ENCODE measurements at places on chromosomes 7 and 10.

DNA sequence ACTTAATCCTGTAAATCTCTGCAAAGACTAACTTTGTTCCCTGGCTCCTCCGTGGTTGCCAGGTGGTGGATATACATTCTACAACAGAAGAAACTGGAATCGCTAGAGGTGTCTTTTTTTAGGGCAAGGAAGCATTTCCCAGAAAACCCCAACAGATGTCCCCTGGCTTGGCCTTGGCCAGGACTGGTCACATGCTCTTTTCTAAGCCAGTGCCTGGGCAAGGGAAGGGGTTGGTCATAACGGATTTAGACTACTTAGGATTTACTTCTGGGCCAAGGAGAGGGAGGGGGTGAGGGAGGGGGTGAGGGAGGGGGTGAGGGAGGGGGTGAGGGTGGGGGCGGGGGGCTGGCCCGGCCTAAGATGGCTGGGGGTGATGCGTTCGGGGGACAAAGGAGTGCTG lies 105.7 kb downstream of the SNX10 start:
- no peak for DNase-seq

DNA sequence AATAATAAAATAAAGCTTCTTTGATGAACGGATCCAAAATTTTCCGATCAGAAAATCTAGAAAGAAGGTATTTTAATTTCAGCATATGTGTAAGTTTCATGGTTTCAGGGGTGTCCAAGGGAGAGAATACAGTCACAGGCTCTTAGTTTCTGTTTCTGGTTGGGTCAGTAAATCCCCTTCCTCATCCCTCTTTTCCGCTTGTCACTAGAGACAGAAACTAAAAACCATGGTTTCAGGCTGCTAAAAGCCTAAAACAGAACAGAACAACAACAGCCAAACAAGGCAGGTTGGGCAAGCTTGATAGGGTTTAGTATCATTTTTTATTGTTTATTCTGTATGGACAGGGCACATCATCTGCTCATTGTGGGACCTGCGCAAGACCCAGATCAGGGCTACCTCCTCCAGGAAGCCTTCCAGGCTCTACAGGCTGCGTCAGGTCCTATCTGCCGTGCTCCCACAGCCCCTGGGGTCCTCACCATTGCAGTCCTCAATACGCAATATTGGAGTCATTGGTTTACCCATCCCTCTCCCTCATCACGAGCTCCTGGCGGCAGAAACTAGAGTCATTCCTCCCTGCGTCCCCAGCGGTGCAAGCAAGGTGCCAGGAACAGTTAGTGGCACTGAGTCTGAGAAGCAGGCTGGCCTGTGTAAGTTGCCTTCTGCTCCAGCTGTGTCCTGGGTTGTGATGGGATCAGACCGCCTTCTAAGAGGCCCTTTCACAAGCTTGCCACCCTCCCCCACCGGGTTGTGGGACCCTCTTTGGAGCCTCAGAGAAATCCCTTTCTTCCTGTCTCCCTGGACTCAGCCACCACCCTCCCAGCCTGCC lies 70.2 kb upstream of the CUX1 start:
- no peak for DNase-seq

DNA sequence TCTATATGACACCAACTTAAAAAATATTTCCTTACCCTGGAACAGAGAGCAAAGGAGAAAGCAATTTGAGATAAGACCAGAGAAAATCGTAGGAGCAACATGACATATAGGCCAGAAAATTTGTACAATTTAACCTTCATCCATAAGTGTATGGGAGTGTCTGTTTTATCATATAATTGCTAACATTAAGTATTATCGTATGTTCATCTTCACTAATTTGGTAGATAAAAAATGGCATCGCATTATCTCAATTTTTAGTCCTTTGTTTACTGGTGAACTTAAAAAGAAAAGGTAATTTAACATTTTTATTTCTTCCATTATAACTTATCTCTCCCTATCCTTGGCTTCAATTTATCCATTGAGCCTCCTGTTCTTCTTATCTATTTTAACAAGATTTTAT lies 873.4 kb downstream of the KCNMA1 start:
- no peak for DNase-seq

DNA sequence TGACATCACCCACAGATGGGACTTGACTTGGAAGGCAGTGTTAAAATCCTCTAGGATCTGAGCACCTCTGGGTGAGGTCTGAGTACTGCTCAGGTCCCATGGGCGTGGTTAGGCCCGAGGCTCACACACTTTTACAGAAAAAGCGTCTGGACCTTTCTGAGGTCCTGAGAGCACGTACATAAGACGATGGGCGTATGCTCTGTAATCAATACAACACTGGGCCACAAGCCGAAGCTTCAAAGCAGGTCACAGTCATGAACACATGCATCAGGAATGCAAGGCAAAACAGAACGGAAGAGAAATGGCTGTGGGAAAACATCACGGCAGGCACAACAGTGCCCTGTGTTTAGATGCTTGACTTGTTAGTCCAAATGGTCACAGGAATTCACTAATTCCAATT lies 112.2 kb downstream of the LARP4B start:
- peak; percentile 69 for DNase-seq

DNA sequence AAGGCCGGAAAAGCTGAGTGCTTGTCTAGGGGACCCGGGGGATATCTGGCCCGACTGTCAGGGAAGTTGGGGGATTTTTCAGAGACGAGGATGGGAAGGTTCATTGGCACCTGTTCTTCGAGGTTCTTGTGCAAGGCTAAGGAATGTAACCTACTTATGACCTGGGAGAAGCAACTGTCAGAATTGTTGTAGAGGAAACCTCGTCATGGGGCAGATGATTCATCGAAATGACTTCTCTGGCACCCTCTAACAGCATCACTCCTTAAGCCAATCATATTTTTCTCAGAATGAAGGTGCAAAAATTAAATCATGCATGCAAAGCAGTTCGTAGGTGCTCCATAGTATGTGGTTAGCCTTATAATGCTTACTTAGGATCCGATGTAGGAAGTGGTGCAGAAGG lies 58.6 kb downstream of the PLXDC2 start:
- no peak for DNase-seq

DNA sequence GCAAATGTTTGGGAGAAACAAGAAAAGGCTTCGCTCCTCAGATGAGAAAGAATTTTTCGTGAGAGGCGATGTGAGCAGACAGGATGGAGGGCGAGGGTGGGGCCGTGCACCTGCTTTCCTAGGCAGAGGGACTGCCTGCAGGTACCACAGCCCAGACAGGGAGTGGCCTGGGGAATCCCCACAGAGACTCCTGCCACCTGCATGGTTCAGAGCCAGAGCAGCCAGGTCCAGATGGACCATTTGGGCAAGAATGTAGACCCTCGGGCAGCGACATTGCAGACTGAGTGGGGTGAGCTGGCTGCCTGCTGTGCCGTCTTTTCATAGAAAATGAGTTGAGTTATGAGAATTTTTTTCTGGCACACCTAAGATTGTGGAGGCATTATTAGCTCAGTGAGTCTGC lies 216.8 kb downstream of the SNX10 start:
- no peak for DNase-seq

DNA sequence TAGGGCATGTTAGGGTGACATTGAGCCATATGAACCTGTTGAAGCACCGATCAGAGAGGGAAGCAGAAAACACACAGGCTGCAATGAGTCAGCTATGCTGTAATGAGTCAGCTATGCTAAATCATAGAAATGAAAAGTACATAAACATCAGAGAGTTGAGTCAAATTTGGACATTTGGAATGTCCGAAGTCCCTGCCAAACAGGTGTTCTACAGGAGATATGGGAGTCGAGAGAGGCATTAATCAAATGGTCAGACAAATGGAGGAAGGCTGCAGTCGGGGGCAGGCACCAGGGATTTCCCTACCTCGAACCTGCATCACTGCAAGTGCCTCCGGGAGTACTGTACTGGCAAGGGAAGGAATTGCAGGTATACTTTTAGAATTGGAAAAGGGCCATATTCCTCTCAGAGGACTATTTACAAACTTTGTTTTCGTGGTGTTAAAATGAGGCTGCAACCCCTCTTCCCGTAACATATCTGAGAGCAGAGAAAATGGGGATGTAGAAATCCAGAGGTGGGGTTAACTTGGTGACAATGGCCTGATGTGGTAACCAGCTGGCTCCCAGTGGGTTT lies 8.8 kb upstream of the ZC3HAV1 start:
- DNase-seq, result peak; percentile 28

DNA sequence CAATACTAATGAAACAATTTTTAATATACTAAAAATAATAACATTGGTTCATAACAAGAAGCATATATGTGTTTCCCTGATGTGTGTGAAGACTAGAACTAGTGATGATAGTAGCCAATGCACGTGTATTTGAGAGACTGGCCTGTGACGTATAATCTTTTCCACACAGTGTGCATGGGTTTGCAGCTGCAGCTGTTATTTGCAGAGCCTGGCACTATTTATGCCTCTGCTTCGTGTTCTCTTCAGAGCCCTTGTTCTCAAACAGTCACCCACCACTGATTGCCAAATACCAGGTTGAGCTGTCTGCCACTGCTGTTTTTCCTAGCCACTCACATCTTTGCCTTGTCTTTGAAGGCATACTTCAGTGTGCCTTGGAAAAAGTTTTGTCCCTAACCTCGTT lies 531.7 kb downstream of the ETV1 start:
- DNase-seq, result no peak

DNA sequence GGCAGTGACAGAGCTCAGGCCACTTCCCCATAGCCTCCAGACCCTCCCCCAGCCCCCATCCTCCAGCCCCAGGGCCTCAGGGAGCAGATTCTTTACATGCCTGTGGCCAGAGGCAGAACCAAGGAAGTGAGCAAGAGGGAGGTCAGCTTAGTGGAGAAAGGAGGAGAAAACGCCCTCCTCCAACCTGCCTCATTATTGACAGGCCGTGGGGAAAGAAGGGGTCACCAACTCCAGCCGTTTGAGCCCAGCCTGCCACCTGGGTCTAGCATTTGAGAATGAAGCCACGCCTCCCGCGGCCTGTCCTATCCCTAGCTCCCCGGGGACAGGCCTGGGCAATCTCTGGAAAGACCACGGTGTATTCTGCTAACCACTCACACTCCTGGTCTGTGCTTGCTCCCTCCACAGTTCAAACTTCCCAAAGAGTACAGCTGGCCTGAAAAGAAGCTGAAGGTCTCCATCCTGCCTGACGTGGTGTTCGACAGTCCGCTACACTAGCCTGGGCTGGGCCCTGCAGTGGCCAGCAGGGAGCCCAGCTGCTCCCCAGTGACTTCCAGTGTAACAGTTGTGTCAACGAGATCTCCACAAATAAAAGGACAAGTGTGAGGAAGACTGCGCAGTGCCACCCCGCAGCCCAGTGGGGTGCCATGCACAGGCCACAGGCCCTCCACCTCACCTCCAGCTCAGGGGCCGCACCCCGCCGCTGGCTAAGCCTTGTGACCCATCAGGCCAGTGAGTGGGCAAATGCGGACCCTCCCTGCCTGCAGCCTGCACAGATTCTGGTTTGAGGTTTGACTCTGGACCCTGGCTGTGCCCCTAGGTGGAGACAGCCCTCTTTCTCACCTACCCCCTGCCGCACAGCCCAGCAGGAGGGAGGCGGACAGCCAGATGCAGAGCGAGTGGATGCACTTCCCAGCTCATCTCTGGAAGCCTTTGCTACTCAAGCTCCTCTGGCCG lies 14.3 kb upstream of the TRIM8 start:
- peak; percentile 89 for DNase-seq

- DNase-seq, result no peak
These were observed 138.0 kb downstream of the TES start for GRCh38 chr7:116348346-116348745.

DNA sequence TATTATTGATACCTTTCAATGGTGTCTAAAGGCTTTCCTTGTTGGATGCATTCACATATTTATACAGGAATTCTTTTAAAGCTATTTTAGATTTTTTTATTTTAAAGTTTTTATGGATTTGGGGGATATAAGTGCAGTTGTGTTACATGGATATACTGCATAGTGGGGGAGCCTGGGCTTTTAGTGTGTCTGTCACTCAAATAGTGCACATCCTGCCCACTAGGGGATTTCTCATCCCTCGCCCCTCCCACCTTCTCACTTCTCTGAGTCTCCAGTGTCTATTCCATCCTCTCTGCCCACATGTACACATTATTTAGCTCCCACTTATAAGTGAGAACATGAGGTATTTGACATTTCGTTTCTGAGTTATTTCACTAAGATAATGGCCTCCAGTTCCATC lies 154.0 kb upstream of the MKI67 start:
- no peak for DNase-seq

GRCh38 chr10:114815791-114816190 lies 5.8 kb upstream of the FHIP2A start:
- DNase-seq, result no peak

DNA sequence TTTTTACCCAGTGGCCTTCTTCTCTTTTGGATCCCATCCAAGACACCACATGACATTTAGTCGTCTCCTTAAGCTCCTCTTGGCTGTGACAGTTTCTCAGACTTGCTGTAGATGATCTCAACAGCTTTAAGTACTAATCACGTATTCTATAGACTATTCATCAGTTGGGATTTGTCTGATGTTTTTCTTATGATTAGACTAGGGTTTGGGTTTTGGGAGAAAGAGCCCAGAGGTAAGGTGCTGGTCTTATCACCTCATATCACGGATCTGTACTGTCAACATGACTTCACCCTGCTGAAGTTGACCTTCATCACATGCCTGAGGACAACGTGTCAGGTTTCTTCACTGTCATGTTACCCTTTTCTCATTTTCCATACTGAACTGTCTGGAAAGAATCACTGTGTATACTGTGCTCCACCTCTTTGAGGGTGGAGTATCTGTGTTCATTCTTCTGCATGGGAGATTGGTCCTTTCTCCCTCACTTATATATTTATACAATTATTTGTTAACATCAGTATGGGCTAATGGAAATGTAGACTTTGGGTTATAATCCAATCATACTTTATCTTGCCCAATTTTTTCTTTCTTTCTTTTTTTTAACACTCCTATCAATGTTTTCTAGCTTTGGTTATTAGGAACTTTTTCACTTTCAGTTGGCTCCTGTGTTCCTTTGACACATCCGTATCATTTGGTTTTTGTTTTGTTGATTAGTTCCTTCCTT lies 6.4 kb upstream of the HKDC1 start:
- no peak for DNase-seq

DNA sequence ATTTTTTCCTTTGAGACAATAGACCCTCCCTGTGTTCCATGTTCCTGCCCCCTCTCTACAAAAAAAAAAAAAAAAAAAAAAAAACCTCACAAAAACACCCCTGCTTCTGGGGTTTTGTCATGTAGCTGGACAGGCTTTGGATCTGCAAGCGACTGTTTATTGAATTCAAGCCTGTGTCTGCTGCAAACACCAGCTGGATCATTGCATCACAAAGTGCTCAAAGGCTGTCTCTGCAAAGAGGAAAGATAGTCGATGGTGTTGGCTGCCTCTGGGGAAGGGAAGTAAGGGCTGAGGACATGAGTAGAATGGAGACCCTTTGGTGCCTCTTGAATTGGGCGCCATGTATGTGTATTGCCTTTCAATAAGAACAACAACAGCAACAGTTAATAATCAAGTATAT lies 471.2 kb downstream of the PLXNA4 start:
- no peak for DNase-seq

Measured in GM03348 (cell line).